Stimulated activated CD8-positive, alpha-beta memory T cell treated with anti-CD3 and anti-CD28 coated beads, Interleukin-7, amount 100 ng/mL, for 1 hour (primary cell): ENCODE measurements at places on chromosomes 11 and 22.

DNA sequence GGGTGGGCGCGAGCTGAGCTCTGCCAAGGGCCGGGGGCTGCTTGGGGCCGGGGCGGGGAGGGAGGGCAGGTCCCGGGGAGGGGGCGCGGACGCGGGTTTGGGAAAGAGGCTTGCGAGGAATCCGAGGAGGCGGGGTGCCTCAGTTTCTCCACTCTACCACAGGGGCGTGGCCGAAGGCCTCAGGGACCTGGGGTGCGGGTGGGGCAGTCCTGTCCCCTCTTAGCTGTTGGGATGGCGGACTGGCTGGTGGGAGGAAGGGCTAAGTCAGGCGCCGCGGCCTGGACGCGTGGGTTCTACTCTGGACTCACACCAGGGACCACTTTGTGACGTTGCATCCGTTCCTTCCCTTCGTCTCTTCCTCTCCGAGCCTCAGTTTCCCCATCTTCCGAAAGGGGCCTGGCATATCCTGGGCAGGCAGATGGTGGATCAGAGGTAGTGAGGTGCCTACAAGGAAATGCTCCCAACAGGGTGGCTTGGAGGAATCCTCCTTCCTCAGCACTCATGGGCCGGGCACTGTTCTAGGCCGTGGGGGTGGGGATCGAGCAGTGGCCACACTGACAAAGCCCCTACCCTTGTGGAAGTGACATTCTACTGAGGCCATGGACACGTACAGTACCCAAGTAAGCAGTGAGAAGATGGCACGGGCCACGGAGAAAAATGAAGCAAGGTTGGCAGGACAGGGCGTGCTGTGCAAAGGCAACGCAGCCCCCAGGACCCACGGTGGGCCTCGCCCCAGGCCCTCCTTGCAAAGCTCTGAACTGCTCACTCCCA, 13.2 kb downstream of the IGLL1 start:
- DNase-seq = no peak

GRCh38 chr11:108895579-108896480, 231.0 kb downstream of the DDX10 start:
- no peak for DNase-seq

DNA sequence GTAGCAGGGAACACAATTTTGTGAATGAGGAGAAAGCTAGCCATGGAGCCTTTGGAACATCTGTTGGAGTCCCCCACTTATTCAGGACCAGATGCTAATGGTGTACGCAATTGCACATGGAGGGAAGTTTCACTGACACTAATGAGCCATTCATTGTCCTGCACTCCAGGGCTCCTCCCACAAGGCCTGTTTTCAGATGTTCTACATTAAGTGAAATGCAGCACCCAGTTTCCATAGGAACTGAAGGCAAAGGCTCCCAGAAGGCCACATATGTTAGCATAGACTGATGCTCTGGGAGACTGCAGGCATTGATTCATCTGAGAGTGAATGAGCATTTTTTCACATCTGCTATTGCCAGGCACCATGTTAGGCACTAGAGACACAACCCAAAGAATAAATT, 399.5 kb downstream of the ETS1 start:
- DNase-seq = no peak

DNA sequence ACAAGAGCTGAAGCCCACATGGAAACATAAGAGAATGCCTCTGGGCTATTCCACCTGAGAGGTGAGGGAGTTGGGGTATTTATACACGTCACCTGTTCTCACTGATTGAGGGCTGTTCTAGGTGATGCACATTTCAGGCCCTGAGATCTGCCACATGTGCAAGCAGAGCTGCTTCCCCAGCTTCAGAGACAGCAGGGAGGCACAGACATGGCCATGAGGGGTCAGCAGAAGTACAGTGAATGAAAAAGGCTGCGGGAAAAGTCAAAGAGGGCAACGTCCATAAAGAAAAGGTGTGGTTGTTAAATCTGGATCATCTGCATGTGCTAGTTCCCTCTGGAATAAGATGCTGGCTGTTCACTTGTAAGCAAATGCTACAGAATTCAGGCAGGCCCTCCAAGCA, 75.4 kb downstream of the GAB4 start:
- no peak for DNase-seq

GRCh38 chr11:81899156-81899555, 834.5 kb downstream of the FAM181B start:
- DNase-seq = no peak

DNA sequence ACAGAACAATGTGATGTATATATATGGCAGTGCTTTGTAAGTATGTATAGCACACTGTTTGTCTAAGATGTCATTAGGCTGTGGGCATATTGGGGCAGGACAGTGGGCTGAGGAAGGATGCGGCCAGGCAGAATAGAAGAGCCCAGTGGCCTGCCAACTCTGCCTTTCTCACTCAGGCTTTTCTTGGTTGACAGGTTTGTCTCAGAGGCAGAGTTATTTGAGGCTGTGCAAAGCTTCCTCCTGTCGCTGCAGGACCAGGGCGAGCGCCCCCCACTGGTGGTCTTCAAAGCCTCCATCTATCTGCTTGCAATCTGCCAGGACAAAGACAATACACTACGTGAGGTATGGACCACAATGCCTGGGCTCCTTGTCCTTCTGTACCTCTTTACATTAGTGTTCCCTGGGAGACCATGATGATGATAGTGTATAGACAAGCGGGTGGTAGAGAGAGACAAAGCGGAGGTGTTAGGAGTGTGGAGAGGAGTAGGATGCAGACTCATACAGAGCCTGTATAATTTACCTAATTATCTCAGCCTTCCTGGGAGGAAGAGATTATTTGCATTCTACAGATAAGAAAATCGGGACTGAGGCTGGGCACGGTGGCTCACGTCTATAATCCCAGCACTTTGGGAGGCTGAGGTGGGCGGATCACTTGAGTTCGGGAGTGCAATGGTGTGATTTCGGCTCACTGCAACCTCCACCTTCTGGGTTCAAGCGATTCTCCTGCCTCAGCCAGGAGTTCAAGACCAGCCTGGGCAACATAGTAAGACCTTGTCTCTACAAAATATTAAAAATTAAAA, 37.3 kb upstream of the CCDC134 start:
- DNase-seq = no peak

DNA sequence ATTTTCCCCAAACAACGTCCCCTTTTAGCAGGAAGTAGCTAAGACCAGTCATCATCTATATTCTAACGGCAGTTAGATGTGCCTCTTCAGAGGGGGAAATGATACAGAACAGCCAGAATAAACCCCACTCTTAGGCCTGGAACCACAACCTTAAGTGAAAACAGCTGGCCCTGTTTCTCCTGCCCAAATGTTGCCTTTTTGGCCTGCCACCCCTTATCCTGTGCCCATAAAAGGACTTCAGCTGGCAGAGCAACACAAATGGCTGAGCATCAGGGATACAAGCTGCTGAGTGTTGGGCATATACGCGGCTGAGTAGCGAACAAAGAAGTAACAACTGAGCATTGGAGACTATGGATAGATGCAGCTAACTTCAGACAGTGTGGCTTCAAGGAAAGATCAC, 1491.4 kb downstream of the LRRC4C start:
- DNase-seq = no peak

DNA sequence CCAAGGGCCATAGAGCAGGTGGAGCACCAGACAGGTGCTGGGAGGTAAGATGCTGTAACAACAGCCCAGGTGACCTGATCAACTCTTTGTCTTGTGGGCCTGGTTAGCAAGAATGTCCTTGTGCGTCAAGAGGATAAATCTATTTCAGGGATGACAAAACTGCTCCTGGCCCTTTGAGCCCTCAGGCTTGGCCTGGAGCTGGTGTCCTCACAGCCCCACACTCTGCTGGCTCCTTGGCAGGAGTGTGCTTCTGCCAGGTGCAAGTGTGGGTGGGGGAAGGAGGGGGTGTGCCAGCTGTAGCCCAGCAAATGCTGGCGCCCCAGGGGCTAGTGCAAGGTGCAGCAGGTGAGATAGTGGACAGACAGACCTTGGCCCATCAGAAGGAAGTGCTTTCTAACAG, 19.5 kb downstream of the AMPD3 start:
- DNase-seq = no peak

DNA sequence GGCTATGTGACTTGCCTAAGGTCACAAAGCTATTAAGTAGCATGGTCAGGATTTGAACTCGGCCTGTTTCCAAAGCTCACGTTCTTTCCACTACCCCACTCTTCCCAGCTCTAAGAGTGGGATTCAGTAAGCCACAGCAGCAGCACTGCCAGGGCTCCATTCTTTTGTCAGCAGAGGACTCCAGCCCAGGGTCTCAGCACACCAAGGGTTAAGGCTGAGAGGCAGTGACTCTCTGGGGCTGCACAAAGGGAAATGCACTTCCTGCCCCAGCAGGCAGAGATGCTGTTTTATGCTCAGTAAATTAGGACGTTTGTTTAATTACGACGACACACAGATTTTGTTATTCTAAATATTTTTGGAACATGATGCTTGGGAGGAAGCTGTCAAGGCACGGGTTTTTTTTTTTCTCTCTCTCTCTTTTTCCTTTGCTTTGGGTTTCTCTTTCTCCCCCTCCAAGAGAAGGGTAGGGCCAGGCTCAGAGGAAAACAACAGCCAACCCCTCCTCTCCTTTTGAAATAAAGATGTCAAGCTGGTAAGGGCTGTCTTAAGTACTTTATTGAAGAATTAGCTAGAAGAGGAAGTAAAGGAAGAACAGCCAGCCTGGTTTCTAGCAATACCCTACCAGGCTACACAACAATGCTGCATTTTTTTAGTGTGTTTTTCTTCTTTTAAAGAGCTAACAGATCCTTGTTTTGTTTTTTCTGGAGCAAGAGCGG, 2.8 kb downstream of the MYH9 start:
- no peak for DNase-seq

DNA sequence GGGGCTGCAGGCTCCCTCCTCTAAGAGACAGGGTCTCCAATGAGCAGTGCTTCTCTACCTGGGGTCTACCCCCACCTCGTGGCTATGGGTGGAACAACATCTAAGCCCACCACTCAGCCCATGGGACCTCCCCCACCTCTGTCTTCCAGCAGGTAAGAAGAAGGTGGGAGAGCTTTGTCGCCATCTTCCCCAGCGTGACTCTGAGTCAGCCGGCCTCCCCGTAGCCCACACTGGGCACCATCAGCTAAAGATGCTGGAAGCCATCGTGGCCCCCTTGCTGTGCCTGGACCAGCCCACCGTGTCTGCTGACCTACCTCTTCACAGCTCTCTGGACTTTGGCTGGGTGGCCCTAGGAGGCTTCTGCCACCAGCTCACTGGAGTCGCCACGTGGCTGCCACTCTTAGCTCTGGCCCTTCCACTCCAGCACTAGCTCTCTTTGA, 944 bp downstream of the C11orf86 start:
- DNase-seq = no peak

- no peak for DNase-seq
These were observed 698 bp downstream of the C1QTNF4 start for GRCh38 chr11:47593492-47593933.

GRCh38 chr22:44074337-44074984, 50.4 kb downstream of the PARVB start:
- DNase-seq = no peak

DNA sequence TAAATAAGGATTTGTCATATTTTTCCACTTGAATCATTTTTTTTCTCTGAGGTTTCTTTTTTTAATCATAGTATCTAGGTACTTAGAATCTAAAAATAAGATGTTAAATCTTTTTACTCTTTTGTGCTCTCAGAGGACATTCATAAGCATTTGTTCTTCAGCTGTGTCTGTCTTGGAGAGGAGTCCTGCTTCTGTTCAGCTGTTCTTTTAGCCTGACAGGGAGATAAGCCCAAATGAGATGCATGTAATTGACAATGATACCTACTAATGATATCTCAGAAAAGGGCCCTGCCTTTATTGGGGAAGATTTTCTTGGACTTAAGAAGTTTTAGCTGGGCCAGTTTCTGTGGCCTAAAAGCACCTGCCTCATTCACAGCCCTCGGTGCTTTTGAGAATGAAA, 156.9 kb downstream of the NCAM1 start:
- DNase-seq = no peak

- DNase-seq = no peak
These were observed 90.1 kb downstream of the TYR start for GRCh38 chr11:89267660-89268302.

DNA sequence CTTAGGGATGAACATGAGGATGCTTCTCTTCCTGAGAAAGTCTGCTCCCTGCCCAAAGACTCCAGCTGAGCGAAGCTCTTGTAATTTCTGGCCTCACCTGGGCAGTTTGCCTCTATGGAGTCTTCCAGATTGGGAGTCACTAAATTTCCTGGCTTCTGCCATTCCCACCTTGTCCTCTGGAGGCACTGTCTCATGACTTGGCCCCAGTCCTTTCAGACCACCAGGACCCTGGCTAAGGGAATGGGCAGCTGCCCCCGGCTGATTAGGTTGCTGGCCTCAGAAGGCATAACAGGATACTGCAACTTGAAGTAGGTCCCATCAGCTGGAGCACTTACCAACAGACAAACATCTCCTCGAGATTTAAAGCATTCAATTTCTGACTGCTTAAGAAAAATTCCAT, 128.1 kb upstream of the SPON1 start:
- DNase-seq = no peak

GRCh38 chr11:130124096-130124495, 35.5 kb upstream of the ST14 start:
- DNase-seq = no peak

GRCh38 chr22:30015846-30016245, 64.4 kb upstream of the HORMAD2 start:
- DNase-seq = no peak

- DNase-seq = no peak
These were observed 10.0 kb upstream of the AMBRA1 start for GRCh38 chr11:46603704-46604308.

DNA sequence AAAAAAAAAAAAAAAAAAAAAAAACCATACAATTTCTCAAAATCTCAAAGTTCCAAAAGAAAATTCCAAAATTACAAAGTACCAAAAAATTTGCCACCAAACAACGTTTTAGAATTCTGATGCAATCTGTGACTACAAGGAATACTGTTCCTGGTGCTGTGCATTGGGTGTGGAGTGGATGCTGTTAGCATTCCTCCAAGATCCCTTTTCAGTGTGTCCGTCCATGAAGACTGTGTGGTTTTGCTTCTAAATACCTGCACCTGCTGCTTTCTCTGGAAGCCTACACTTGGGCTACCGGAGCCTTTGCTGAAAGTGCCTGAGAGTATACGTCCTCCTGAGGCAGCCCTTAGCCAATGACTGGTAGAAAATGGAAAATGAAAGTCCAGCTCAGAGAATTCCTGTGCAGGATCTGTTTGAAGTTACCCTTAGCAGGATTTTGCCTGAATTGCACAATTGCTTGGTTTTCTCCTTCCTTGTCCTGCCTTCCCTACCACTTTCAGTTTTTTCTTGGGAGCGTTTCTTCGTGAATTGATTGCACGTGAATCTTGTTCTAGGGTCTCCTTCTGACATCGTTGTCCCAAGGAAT, 140.8 kb downstream of the TRPC6 start:
- DNase-seq = no peak
